GM23248 (cell line): ENCODE measurements at places on chromosomes 1 and 21.

- DNase-seq = peak; percentile 54
Observed at GRCh38 chr21:46515109-46515508, 56.4 kb downstream of the DIP2A start.

DNA sequence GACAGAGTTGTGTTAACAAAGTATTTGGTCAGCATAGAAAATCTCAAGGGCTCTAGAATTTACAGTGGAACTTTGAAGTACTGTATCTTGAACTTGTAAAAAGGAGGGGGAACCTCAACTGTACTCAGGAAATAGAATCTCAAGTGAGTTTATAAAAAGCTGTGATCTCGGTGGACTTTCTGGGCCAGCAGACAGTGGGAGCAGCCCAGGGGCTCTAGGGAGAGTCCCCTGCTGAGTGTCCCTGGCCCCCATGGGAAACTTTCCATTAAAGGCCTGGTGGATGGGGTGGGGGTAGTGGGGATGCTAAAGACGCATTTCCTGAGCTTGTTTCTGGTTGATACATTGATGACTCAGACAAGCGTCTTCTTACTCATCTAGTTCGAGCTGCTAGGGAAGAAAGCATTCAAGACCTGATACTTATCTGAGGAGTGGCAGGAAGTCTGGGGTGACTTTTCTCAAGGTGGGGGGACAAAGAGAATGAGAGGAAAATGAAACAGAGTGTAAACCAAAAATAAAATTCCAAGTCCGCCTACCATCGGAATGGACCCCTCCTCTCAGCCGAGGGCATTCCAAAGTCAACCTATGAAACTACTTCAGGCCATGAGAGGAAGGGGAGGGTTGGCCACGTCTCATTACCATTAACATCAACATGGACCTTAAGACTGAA, 65.5 kb downstream of the NID1 start:
- peak; percentile 93 for DNase-seq

DNA sequence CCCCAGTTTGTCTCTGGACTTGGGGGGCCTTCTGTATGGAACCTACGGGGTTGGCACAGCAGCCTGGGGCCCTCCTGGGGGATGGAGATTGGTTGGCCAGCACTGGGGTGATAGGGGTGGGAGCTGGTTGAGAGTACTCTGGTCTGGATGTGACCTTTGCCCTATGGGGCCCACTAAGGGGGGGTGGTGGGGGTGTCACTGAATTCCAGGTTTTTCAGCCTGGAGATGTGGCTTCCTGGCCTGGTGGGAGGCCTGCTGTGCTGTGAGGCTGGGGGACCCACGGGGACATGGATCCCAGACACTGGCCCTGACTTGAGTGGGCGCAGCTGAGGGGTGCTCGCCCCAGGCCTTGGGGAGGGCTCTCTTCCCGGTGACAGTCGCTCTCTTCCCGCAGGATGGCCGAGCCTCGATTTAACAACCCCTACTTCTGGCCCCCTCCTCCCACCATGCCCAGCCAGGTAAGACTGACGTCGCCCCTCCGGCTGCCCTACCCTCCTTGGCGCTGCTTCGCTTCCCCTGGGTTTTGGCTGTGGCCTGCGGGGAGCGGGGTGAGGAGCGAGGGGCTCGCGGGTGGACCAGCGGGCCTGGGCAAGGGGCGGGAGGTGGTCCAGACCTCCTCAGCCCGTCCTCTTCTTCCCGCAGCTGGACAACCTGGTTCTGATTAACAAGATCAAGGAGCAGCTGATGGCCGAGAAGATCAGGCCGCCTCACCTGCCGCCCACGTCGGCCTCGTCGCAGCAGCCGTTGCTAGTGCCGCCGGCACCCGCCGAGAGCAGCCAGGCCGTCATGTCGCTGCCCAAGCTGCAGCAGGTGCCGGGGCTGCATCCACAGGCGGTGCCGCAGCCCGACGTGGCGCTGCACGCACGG, 19.6 kb downstream of the ZNF362 start:
- DNase-seq = no peak

DNA sequence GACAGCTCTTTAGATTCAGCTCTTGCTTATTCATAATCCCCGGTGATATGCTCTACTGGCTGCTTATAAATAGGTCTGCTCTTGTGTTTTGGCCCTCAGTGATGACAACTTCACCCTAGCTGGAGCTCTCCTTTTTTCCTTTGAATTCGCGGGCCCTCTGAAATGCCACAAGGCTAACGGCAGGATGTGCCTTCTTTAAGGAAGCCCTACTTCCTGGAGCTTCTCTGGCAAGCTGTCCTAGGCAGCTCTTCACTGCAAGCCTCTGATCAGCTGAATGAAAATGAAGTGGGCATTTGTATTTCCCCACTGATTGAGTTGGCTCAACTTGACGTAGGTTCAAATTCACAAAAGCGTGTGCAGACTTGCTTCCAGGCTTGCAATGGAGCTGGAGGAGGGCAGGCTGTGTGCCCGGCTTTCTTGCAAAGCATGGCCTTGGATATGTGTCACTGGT, 22.2 kb downstream of the SGIP1 start:
- DNase-seq = no peak

- peak; percentile 33 for DNase-seq
Observed at GRCh38 chr1:19877821-19878636, 4.2 kb upstream of the OTUD3 start.

DNA sequence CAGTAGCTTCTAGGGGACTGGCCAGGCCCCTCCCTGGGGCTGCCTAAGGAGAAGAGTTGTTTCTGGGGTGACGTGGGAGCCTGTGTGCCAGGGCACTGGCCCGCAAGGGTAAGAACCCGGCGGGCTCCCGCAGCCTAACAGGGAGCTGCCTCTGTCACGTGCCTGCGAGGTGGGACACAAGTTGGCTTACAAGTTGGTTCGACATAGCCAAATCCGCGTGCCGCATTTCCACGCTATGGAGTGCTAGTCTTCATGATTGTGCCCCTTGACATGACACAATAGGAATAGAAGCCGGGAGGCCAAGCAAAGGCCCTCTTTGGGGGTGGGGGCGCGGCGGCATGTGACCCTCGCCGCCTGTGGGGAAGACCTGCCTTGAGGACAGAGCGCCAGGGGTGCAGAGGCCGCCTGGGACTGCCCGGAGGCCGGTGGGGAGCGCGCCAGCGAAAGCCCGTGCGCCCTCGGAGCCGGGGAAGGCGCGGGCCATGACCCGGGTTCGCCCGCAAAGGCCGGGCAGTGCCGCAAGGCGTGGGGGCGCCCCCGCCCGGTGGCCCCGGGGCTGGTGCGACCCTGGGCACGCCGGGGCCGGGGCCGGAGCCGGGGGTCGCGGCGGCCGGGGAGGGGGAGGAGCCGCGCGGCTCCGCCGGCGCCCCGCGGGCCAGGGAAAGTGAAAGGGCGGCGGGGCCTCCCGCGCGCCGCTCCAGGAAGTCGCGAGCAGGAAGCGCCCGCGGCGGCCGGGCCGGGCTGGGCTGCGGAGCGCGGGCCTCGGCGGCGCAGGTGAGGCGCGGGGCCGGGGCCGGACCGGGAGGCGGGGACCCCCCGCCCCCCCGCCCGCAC, at the start of gene SLC37A1:
SLC37A1 (plus strand) TSS at position 702 of the 834 bp plus-strand sequence. CDS start 4,603 bp downstream, outside the sequence.
- peak; percentile 36 for DNase-seq

GRCh38 chr1:246703581-246703980, 20.6 kb upstream of the SCCPDH start:
- peak; percentile 9 for DNase-seq

- peak; percentile 62 for DNase-seq
Observed at GRCh38 chr1:24191860-24192259, 4.8 kb upstream of the IFNLR1 start.

DNA sequence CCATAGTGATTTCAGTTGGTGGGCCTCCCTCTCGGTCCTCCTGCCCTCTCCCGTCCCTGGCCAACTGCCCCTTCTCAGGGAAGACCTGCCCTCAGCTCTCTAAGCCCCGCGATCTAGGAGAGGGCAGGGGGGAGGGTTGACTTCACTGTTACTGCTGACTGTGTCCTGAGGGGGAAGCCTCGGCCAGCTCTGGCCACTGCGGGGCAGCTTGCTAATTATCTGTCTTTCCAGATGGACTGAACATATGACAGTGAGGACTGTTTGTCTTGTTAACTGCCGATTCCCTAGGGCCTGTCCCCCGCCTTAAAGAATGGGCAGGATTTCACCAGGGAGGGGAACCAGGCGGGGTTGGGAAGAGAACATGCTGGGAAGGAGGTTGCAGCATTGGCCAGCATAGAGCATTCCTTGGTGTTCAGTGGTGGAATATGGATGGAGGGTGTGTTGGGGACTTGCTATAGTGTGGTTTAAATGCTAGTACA, 22.9 kb downstream of the NIPAL3 start:
- peak; percentile 25 for DNase-seq

- DNase-seq = peak; percentile 13
Observed at GRCh38 chr1:177340601-177341067, 169.9 kb downstream of the BRINP2 start.

GRCh38 chr1:116769561-116769977, 15.3 kb downstream of the CD2 start:
- DNase-seq = peak; percentile 53

GRCh38 chr1:209622841-209623829, 29.1 kb downstream of the LAMB3 start:
- DNase-seq = no peak

DNA sequence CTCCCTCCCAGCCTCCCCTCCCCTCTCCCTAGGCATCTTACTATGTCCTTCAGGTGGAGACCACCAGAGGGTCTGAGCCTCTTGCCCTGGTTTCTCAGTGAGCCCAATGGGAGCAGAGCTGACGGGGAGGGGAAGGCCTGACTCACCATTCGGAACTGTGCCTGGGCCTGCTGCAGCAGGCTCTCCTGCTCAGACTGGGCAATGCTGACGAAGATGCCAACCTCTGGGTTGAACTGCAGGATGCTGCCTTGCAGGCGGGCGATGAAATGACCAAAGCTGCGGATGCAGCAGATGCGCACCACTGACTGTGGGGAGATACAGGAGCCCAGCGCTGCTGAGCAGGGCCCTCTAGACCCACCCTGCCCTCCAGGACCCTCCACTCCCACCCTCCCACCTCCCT, 11.0 kb upstream of the PAQR6 start:
- DNase-seq = no peak

- no peak for DNase-seq
Observed at GRCh38 chr1:44422161-44422560, 17.1 kb downstream of the RNF220 start.

DNA sequence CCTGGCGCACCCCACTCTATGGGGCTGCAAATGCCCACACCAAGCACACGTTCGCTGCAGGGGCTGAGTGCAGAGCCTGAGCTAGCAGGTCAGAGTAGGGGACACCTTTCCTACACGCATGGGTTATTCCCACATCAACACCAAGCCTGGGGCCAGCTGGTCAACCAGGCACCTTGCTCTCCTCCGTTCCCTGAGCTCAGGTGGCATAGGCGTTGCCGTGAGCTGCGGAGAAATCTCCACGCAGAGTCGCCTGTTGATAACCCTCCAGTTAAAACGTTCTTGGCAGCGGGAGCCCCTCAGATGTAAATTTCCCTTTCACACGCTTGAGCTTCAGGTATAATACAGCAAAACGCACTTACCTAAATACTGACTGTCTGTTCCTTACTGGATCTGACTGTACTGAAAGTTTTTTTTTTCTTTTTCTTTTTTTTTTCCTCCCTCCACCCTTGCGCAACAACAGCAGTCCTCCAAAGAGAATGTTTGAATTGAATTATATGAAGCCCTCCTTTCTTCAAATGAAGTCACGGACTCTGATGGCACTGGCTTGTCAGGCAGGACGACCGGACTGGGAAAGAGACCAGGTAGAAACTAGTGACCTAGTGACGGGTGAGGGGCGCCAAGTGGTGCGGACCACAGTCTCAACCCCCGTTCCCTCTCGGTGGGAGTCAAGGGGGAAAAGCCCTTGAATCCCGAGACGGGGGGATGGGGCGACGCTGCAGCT, 2.1 kb downstream of the BRINP3 start:
- DNase-seq = no peak

DNA sequence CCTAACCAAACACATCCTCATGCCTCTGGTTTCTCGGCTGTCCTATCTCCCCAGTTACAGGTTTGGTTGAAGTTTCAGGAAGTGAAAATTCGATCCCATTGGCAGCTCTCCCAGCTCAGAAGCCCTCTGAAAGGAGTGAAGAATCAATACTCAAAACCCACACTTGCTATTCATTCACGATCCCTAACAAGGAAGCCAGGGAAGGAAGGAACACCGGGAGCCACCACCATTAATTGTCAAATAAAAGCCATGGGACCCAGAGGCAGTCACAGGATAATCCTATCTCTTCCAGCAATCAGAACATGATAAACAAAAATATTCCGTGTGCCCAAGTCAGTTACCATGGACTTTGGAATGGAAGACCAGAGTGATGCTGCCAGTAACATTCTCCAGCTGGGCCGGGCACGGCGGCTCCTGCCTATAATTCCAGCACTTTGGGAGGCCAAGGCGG, 7.0 kb downstream of the TMPRSS2 start:
- DNase-seq = no peak

- no peak for DNase-seq
Observed at GRCh38 chr1:147052677-147053076, 114.6 kb downstream of the NBPF12 start.

- DNase-seq = peak; percentile 51
Observed at GRCh38 chr1:178774263-178774662, 49.2 kb downstream of the RALGPS2 start.

GRCh38 chr1:180271272-180272255, 41.5 kb downstream of the LHX4 start:
- DNase-seq = no peak

GRCh38 chr21:25328736-25329135, 278.5 kb downstream of the MRPL39 start:
- peak; percentile 38 for DNase-seq

DNA sequence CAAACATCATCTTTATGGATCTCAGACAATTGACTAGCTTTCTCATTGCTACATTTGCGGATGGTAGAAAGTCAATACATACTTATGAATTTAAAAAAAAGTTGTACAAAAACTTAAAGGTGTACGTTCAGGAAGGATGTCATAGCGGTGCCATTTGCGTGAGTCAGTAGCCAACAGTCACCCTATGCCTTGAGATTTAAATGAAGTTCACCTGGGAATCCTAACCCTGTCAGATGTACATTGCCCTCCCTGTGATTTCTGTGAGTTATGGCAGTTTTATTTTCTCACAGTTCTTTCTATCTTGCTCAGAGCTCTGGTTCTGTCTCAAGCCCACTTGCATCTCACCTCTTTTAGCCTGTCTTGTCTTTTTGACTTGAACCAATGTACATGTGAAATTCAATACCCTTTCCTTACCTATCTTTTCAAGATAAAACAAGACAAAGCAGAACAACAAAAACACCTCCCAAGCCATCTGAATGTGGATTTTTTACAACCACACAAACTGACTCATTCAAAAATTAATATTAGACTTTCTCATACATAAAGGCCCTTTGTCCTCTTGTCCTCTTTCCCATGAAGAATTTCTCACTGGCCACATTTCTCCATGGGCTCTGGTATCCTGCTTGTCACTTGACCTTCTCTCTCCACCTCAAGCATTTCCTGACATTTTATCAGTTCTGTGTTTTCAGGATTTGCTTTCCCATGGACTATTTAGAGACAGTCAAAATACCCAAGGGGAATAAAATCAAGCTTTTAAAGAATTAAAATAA, 25.3 kb upstream of the ZNF697 start:
- peak; percentile 33 for DNase-seq

GRCh38 chr1:175472464-175472863, 270.9 kb downstream of the TNR start:
- no peak for DNase-seq
